ENCODE measurements at places on chromosomes 13 and 19.

- no peak for DNase-seq
Measured at GRCh38 chr13:110705356-110705825, 525 bp downstream of the CARS2 start.

- DNase-seq, result no peak
Measured at GRCh38 chr13:48739386-48739964, 85.7 kb downstream of the CYSLTR2 start.

DNA sequence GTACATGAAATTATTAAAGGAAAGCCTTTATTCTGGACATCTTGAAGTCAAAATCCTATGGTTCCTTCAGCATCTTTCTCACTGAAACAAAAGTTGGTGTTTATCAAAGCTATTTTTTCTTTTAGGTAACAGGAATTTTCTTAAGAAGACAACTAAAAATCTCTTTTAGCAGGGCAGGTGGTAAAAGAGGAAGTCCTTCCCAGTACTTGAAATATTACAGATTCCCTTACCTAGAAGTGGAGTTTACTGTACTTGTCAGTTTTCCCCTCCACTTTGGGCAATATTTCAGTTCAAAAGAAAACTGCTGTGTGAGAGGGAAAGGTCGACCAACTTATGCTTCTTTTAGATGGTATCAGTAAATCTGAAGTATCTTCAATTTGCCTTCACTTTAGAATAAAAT, 64.3 kb upstream of the TDRD3 start:
- DNase-seq, result no peak

DNA sequence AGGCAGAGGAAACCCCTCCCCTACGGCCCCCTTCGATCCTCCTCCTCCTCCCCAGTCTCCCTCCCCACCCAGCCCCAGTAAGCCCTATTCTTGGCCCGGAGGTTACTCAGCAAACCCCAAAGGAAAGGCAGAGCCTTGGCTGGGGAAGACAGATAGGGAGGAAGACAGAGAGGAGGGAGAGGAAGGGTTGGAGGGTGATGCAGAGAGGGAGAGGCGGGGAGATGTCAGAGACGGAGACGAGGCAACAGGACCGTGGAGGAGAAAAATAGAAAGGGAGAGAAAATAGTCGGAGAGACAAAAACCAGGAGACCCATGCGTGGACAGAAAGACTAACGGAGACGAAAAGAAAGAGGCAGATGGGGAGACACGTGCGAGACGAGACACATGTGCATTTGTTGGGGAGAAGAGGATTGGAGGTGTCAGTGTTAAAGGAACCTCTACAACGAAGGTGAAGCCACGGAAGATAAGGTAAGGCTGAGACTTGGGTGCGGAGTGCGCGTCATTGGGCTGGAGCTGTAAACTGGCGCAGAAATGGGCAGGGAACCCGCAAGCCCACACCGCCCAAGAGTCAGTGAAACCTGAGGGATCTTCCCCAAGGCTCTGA, 2.9 kb downstream of the TGFB1 start:
- no peak for DNase-seq

- no peak for DNase-seq
Measured at GRCh38 chr19:32651729-32652140, 23.2 kb downstream of the ANKRD27 start.

DNA sequence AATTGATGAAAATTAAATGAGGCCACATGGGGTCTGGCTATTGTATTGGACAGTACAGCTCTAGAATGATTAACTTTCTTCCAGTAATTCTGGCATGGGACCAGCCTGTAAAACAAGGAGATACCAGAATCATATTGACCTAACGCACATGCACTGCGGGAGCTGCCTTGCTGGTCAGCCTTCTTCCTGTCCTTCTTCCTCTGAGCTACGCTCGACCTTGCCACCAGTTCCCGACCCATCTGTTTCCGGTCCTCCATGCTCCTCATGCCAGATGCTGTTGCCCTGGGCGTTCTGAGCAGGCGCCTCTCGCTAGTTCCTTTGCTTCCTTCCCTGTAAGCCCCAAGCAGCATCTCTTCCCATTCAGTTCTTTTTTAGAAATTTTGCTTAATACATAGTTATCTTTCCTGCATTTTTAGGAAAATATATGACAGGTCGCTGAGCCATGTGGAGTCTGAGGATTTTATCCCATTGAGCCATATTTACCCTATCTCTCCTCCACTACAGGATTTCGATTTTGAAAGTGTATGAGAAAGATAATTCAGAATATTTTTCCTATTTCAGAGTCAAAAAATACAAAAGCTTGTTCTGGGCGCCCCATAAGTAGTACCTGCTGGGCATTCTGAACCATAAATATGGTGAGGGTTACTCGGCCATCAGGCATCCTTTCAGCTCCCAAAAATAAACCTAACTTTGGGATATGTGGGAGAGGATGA, 38.6 kb downstream of the TNFRSF19 start:
- DNase-seq, result peak; percentile 92

DNA sequence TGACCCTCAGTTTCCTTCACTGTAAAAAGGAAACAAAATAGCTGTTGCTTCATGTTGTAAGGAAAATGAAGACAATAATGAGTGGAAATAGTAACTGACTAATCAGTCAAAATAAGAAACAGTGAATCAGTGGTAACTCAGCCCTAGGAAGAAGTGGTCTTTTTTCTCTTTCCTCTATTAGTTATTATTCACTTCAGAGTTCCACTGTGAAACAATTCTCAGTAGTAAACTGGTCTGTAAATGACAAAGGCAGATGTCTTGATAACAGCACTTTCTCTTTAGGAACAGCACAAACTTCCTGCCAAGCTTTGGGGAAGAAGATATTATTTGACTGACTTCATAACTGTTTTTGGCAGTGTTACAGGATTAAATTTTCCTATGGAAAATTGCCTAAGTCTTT, 600.5 kb upstream of the KLHL1 start:
- DNase-seq, result no peak

DNA sequence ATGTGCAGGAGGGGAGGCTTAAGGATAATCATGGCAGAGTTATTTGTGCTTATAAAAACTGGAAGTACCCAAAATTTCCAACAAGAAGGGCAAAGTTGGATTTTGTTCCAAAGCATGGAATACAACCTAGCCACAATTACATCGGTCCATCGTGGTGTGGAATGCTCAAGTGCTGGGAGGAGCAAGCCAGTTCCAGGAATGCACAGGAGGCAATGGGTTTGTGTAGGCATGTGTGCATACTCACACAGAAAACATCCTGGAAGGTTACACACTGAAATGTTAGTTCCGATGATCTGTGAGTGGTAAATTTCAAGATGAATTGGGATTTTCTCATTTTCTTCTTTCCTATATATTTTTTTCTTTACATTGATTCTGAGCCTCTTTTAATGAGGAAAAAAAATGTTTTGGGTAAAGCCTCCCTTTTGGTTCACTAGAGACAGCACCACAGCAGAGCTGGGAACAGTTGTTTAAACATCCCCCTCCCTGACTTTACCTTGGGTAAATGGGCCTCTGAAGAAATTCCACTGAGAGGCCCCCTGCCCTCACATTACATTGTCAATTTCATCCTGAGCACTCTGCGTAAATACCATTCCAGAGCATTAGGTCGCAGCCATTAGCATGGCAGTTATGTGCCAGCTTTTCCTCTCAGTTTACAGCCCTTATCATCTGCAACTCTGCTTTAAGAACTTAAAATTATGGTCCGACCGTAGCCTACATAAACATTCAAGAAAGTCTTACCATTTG, 122.0 kb downstream of the UQCRFS1 start:
- no peak for DNase-seq

GRCh38 chr19:13995017-13995728, 10.9 kb downstream of the RFX1 start:
- DNase-seq, result no peak

DNA sequence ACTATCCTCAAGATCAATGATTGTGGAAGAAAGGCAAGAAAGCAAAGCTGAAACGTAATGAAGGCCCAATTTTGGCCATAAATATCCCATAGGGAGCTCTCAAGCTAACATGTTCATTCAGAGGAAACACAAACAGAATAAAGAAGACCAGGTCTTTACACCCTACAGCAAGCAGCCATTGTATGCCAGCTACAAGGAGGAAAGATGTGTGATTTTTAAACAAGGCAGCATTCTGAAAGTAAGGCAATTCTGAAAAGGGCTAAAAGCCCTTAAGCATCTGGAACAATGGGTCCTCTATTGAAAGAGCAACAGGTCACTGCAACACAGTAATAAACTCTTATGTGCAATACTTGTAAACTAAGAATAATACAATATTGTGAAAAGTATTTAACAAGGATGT, 1002.4 kb downstream of the SLITRK1 start:
- DNase-seq, result no peak

GRCh38 chr13:75432811-75433244, 49.1 kb downstream of the TBC1D4 start:
- DNase-seq, result no peak

GRCh38 chr13:72960114-72960513, 98.7 kb upstream of the KLF5 start:
- DNase-seq, result no peak

GRCh38 chr13:112113348-112113747, 46.4 kb downstream of the SOX1 start:
- DNase-seq, result no peak

- DNase-seq, result no peak
Measured at GRCh38 chr13:42076309-42076713, 27.9 kb downstream of the DGKH start.

DNA sequence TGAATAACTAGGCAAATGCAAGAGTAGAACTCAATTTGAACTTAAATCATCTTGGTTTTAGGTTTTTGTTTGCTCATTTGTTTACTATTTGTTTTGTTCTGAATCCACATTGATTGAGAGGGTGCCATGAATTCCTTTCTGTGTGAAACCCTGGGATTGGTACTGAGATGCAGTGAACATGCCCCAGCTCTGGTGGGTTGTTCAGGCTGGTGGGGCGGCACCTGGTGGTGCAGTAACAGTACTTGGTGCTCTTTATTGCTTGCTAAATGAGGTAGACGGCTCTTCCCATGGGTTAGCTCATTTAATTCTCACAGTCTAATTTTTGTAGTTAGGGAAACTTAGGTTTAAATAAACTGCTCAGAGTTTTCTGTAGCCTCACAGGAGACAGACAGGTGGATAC, 48.4 kb downstream of the WASF3 start:
- no peak for DNase-seq

GRCh38 chr19:10292789-10293636, 3.3 kb downstream of the ICAM5 start:
- no peak for DNase-seq

DNA sequence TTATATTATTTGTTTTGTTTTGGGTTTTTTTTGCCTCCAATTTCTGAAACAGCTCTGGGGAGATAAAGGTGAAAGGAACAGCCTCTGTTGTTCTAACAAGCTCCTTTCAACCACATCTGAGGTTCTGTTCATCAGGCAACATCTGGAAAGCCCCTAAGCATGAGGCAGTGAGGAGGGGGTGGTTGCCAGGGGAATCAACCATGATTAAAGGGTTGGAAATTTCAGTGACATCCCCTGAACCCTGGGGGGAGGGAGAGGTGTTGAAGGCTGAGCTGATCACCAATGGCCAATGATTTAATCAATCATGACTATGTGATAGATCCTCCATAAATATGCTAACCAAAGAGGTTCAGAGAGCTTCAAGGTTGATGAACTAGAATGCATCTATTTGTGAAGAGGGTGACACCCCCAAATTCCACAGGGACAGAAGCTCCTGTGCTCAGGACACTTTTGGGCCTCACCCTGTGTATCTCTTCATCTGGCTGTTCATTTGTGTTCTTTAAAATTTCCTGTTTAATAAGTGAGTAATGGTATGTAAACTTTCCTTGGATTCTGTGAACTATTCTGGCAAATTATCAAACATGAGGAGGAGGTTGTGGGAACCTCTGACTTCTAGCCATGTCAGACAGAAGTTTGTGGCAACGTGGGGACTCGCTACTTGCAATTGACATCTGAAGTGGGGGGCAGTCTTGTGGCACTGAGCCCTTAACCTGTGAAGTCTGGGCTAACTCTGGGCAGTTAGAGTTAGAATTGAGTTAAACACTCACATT, 221.3 kb downstream of the NHLRC3 start:
- DNase-seq, result no peak

- DNase-seq, result no peak
Measured at GRCh38 chr13:51629491-51630287, 45.4 kb downstream of the WDFY2 start.

DNA sequence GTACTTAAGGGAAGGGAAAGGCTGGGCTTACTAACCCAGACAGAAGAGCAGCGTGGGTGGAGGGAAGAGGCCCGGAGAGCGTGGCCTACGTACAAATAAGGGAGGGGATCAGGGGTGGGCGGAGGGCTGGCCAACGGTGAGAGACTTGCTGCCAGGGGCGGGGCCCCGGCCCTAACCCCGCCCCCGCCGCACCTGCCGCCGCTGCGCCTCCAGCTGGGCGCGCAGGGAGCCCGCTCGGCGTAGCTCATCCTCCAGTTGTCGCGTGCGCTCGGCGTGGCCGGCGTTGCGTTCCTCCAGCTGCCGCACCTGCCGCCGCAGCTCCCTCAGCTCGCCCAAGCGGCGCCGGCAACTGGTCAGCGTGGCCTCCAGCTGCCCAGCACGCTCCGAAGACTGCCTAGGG, 5.7 kb downstream of the HOOK2 start:
- DNase-seq, result no peak

DNA sequence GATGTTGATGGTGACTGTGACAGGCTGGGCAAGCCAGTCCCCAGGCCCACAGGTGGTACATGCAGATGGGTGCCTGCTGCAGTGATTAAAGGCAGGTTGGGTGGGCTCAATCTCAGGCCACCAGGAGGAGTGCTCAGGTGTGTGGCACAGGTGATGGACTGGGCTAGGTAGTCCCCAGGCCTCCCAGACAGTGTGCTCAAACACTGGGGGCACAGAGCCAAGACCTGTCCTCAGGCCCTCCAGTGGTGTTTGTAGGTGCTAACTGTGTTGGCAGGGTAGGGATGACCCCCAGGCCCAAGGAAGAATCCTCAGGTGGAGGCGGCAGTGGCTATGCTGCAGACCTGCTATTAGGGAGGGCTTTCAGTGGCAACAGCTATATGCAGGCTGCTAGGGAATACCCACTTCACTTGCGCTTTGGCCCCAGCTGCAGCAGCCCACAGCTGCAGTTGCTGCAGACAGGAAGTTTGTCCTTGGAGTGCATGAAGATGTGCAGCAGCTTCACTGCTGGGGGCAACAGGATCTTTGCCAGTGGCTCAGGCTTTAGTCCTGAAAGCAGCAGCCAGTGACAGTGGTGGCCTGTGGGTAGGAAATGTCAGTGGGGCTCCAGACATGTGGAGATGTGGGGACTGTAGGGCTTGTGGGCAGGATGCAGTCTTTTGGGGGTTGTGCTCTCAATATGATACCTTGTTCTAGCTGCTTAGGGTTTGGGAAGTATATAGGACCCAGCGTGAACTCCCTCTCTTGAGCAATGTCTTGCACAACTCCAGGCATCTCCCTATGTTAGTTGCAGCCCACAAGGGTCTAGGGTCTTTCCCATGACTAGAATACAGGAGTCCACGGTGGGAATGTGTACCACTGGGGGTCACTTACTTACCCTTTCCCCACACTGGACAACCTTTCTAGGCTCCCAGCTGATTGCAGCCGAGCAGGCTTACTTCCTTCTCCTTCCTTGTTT, 54.1 kb upstream of the MLNR start:
- no peak for DNase-seq

DNA sequence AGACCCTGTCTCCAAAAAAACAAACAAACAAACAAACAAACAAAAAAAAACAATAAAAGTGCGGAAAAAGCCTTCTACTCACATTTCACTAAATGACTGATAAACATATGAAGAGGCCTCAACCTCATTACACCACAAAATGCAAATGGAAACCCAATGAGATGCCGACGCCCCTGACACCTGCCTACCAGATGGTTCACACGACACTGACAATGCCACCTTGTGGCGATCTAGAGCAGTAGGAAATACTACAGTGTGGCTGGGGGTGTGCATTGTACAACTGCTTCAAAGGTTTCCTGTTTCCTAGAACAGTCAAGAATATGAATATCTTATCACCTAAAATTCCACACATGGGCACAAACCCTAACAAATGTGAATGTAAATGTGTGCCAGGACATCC, 14.0 kb downstream of the SCGB2B2 start:
- no peak for DNase-seq

Data from pulmonary artery endothelial cell (primary cell).